GM12891 (cell line): ENCODE measurements at places on chromosomes 4 and X.

DNA sequence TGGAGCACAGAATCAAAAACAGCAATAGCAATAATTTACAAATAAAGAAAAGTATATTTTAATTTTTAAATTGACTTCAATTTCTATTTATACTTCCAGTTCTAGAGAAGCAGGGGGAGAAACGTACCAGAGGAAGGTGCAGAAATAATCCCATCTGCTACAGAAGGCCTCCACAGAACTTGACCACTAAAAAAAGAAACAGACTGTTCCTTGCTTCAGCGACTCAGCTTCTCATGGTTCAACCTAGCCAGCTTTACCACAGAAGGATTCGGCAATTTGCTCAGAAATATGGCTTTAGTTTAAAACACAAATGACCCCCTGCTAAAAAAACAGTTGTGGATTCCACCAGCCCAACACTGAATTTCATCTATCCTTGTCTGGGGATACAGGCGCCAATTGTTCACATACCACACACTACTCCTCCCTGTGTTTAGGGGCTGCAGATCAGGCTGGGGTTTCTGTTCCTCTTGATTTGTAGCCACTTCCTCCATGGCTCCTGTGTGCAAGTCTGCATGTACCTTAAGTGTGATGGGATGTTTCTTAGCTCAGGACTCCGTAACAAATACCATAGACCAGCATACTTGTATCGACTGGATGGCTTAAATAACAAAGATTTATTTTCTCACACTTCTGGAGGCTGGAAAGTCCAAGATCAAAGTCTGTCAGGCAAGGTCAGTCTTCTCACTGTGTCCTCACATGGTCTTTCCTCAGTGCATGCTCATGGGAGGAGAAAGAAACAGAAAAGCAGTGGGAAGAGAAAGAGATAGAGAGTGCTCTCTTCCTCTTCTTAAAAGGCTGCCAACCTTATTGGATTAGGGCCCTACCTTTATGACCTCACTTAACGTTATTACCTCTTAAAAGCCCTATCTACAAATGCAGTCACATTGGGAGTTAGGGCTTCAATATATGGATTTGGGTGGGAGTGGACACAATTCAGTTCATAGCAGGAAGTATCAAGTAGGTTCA is 79.1 kb downstream of the AMOT start:
- no peak for DNase-seq

DNA sequence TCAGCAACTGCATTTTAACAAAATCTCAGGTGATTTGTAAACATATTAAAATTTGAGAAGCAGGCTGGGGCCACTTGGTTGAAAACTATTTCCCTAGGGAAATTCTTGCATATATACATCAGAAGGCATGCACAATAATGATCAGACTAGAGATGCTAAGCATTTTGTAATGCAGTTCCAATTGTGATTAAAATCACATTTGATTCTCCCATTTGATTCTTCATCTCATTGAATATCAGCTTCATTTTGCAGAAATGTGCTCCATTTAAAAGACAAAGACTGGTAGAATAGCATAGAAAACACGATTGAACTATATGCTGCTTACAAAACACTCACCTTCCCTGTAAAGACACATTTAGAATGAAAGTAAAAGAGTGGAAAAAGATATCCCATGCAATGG is 32.4 kb upstream of the FHIP1A start:
- DNase-seq: no peak

- no peak for DNase-seq
These were observed 108.8 kb downstream of the TMA16 start for GRCh38 chr4:163603257-163603656.

- no peak for DNase-seq
These were observed 53.1 kb downstream of the CCNI start for GRCh38 chr4:77022560-77023179.

- DNase-seq: no peak
These were observed 73.2 kb upstream of the ITM2A start for GRCh38 chrX:79440336-79440735.

- DNase-seq: no peak
These were observed 3.6 kb downstream of the MID1IP1 start for GRCh38 chrX:38804682-38805431.

- no peak for DNase-seq
These were observed 1.9 kb upstream of the TCEAL1 start for GRCh38 chrX:103626855-103627254.

DNA sequence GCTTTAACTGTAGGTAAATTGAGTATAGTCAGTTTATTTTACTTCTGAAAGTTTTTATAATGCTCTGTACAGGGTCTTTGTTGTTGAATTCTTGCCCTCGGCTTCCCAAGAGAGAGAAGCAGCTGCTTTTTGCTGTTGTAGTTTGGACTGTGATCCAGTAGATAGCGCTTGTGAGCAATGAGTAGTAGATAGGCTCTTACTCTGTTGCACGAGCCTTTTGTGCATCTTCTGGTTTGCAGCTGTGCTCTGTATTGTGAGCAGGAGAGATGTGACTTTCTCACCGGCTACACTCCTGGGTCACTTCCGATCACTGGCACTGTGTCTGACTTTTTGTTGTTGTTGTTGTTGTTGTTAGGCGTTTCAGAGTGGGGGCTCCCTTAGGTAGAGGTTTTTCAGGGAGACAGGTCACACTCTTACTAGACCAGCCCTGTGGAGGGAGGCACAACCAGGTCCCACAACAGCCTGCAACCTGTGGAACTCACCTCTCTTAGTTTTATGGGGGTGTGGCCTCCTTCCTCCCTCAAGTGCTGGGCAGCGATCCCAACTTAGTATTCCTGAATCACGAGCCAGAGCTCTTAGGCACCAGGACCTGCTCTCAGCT is 822.1 kb upstream of the GALNTL6 start:
- DNase-seq: no peak

DNA sequence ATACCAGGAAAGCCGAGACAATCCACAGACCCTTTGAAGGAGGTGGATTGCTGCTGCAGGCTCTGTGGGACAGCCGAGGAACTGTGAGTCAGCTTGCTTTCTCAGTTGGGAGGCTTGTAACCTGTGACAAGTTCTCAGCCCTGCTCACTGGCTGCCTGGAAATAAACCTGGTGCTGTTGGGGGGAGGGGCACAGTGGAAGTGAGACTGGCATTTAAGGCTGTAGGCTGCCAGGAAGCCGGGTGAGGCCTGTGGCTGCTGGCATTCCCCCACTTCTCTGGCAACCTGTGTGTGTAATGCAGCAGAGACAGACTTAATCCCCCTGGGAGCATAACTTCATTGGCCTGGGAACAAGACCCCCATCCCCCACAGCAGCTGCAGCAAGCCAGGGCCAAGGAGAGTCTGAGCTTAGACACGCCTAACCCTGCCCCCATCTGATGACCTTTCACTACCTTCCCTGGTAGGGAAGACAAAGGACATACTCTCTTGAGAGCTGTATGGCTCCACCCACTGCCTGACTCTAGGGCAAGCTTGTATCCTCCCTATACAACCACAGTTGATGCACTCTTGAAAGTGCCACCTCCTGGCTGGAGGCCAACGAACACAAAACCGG is 64.1 kb downstream of the ALPK1 start:
- DNase-seq: no peak

DNA sequence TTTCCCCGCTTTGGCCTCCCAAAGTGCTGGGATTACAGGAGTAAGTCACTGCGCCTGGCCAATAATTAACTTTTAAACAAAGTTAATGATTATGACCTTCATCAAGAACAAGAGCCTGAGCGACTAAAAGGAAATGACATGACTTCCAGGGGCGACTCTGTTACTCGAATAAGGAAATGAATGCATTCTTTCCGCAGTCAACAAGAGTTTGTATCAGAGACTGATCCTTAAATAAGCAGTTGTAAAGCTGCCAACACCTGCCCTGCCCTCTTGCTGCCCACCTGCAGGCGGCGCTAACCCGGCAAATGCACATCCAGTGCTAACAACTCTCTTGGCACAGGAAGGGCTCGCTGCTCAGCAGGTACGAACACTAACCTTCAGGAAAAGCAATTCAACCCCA is 27.3 kb downstream of the WDR1 start:
- DNase-seq: no peak

GRCh38 chr4:153522802-153523094 is 56.6 kb downstream of the TMEM131L start:
- no peak for DNase-seq

DNA sequence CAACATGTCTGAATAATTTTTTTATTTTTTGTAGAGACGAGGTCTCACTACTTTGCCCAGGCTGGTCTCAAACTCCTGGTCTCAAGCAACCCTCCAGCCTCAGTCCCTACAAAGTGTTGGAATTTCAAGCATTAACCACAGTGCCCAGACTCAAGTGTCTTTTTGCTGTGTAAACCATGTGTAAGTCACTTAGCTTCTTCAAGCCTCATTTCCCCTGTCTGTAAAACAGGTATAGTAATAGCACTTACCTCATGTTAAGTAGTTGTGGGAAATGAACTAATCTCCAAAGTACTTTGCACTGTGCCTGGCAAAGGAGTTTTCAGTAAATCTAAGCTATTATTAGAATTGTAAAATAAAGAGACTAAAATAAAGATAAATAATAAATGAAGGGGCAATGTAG is 35.7 kb downstream of the STBD1 start:
- DNase-seq: no peak

- no peak for DNase-seq
These were observed 5.5 kb upstream of the S100P start for GRCh38 chr4:6687947-6688878.

DNA sequence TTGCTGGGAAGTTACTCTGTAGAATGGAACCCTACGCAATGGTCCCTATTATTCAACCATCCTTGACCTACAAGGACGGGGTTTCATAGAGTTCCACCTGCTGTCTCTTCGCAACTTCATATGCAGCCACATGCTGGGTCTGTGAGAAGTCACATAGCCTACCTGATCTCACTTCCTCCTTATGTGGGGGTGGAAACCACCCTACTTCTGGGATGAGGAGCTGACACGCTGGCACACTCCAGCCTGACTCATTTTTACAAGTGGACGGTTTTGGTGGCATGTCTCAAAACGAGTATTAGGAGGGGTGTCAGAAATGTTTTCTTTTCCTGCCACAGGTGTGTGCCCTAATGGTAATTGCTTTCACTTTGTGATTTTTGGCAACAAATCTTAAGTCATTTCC is 36.8 kb upstream of the ARSD start:
- no peak for DNase-seq

GRCh38 chrX:69496183-69496582 is 7.9 kb upstream of the NALF2 start:
- no peak for DNase-seq

- DNase-seq: no peak
These were observed 120.2 kb downstream of the SHOX start for GRCh38 chrX:750812-751211.

DNA sequence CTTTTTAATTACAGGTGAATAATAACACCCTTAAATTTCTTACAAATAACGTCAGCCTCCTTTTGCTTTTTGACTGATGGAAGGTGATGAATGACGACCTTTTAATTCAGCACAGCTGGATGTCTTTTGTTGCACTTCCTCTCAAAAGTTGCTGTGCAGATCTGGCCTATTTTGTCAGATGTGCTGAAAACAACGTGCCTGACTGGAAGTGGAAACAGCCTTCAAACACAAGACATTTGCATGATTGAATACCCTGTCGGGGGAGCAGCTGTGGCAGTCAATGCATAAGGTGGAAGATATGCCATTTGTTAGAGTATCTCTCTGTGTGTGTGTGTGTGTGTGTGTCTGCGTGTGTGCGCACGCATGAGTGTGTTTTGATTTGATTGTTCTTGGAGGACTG is 579.7 kb downstream of the SPRY1 start:
- DNase-seq: no peak

DNA sequence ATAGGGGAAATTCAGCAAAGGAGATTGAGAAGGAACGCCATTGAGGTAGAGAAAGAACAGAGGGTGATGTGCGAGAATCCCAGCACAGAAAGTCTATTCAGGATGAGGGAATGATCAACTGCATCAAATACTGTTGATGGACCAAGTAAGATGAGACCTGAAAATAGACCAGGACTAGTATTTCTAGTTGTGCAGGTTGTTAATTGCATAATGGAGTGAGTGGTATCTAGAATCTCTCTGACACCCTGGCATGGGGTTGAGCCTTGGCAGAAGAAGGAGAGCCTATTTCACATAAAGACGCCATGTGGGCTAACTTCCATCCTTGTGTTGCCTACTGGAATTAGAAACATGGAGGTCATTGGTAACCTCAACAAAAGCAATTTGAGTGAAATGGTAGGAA is 135.6 kb downstream of the TMEM164 start:
- DNase-seq: no peak

DNA sequence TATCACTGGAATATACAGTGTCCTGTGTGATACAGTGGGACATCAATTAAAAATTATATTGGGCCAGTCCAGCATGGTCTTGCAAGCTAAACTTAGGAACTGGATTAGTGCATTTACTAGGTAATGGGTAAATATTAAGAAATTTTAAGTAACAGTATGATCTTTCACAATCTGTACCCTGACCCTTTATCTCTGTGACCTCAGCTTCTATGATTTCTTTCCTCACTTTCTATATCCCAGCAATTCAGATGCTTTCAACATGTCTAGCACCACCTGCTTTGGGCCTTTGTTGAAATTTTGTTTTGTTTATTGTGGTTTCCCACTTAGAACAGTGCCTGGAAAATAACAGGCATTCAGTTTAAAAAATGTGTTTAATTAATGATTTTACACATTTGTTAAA is 2295.4 kb downstream of the ARAP2 start:
- DNase-seq: no peak

GRCh38 chr4:37827030-37827685 is 672 bp downstream of the PGM2 start:
- peak; percentile 35 for DNase-seq

DNA sequence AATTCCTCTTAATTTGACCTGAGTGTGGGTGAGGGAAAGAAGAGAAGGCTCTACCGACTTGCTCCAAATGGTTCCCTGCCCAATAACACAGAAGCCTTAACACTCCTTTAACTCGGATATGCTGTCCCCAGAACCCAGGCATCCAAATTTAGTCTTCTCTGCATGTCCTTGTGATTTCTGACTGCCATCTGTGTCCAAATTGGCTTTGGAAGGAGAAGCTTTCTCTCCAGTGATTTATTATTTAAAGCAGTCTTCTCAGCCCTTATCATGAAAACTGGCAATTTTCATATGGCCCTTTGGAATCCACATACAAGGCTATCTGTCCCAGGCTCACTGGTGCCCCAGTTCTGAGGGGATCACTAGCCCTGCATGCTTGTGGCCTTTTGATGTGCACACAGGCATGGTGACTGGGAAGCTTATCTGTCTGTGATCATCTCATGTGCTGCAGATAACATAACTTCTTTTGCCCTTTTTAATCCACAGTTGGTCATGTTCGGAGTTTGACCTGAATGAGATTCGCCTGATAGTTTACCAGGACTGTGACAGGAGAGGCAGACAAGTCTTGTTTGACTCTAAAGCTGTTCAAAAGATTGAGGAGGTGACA is 56.7 kb downstream of the FNIP2 start:
- no peak for DNase-seq

- no peak for DNase-seq
These were observed 73.3 kb downstream of the NCAPG start for GRCh38 chr4:17884063-17884462.

DNA sequence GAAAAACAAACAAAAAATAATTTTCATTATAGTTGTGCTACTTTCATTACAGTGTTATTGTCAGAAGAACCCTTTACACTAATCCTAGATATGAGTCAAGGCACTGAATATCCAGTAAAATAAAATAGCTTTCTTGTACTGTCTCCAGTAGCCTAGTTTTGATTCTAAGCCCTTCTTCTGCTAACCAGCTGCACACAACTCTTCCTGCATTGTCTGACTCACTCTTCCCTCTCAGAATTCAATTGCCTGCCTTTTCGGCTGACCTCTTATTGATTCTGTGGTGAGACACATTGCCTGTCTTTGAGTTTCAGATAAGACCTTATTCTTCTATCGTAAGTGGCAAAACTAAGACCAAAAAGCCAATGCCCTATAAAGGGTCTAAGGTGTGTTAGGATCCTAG is 26.7 kb upstream of the PCDH18 start:
- no peak for DNase-seq
